Keratinocyte (primary cell): ENCODE measurements at places on chromosomes 7 and 10. TPM values are rescaled to one million over a fixed set of nuclear protein-coding genes. Genes with fewer than 3 reads are reported as not detected.

DNA sequence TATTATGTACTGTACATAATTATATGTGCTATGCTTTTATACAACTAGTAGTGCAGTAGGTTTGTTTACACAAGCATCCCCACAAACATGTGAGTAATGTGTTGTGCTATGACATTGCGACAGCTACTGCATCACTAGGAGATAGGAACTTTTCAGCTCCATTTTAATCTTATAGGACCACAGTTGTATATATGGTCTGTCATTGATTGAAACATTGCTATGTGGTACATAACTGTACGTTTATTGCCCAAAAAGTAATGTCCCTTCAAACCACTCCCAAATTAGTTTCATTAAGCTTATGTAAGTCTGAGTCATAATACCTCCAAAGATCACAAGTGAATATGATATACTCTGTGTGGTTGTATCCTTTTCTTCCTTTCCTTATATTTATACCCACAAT is 183.2 kb upstream of the POT1 start:
- no peak for DNase-seq

Gene ANXA8L1
- polyA plus RNA-seq = 495 to 686 TPM (median 516 TPM) in 3 replicates

DNA sequence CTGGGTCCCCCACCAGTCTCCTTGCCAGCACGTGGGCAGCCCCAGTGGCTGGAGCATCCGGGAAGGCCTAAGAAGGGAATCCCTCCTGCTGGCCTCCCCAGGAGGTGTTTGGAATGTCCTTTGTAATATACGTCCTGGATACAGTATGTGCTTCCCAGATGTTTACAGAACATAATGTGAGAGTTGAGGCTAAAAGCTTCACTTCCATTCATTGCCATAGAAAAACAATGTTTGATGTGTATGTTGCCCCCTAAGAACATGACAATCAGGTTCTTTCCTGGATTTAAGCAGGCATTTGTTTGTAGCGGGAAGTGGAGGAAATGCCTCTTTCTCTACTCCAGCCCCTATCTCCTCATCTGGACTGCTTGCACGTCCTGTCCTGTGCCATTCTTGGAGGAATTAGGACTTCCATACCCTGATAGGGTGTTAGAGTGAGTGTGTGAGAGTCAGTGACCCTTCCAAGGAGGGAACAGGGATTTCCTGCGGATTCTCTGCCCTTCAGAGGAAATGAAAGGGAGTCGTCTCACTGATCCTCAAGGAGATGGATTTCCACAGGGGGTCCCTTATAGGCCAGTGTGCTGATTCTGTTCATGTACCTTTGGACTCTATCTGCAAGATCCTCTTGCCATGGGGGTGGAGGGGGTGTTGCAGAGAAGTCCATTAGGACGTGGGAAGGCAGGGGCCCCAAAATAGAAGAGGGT is 1.2 kb downstream of the IGFBP1 start:
- DNase-seq = no peak

- no peak for DNase-seq
Observed at GRCh38 chr10:24579906-24580305, 143.8 kb downstream of the ARHGAP21 start.

DNA sequence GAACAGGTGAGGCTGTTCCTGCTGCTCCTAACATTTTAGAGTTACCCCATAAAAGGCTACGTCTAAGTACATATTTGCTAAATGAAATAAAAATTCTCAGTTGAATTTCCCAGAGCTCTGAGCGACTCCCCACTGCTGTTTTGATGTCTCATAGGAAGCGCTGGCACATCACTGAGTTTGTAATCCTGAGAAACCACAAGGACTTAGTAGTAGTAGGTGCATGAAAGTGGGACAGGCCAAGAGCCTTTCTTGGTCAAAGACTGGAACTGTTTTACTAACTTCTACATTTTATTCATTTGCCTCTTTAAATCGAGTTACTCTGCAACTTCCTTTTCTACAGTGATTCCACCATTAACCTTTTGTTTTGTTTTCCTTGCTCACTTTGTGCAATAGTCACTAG is 85.9 kb downstream of the XPNPEP1 start:
- no peak for DNase-seq

- no peak for DNase-seq
Observed at GRCh38 chr10:35564341-35564968, 40.7 kb upstream of the GJD4 start.
